ENCODE measurements at places on chromosomes 4 and X.

DNA sequence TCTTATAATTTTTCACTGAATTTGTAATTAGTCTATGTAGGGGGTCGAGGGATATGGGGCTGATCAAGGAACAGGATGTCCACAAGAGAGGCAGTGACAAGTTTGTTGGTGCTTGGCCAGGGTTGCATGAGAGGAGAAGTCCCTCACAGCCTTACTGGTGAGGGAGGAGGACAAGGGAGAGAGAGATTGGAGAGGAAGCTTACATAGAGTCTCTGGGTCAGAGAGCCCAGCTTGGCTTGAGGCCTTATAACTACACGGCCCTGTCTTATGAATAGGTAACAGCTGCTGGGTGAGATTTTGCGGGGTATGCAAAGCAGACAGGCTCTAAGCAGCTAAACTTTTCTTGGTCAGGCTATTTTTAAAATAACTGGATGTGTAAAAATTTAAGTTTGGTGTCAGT is 37.9 kb upstream of the OTUD4 start:
- peak; percentile 51 for ATAC-seq

DNA sequence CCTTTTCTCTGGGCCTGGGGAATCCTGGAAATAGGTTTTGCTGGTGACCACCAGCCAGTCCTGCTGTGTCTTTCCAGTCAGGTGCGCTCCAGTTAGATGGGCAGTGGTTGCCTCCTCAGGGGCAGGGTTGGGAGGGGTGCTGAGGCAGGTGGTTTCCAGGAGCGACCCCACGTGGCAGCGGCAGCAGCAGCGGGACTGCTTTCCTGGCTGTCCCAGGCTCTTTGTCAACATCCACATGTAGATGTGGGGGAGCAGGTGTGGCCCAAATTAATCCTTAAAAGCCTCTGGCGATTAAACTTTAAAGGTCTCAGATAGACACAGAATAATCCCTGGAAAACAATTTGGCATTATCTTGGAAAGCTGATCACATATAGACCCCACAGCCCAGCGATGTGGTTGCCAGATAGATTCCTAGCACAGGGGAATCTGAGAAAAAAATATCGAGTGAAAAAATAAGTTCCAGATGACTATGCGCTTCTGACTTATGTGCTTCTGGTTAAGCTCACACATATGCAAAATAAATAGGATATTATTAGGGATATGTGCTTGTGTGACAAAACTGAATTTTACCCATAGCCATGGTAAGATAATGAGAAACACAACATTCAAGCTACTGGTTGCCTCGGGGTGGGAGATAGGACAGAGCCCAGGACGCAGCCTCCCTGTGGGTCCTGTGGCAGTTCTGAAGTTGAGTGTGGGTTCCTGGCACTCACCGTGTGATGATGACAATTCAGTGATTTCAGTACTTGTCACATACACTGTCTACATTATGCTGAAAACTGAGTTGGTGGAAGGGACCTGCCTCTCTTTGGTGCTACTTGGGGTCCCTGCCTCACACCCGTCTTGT is 336.4 kb downstream of the ARHGAP10 start:
- no peak for ATAC-seq

DNA sequence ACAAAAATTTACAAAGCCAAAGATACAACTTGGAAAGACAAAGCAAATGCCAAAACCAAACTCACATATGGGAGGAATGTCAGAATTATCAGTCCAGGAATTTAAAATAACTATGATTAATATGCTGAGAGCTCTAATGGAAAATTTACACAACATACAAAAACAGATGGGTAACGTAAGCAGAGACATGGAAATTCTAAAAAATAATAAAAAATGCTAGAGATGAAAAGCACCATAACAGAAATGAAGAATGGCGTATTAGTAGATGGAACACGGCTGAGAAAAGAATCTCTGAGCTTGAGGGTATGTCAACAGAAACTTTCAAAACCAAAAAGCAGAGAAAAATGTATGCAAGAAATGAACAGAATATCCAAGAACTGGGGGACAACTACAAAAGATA is 4.1 kb upstream of the MANBA start:
- ATAC-seq, result no peak

GRCh38 chrX:31374786-31375185 is 302.9 kb upstream of the FTHL17 start:
- ATAC-seq, result no peak

- no peak for ATAC-seq
Measured at GRCh38 chr4:29927895-29928294, 792.3 kb upstream of the PCDH7 start.

DNA sequence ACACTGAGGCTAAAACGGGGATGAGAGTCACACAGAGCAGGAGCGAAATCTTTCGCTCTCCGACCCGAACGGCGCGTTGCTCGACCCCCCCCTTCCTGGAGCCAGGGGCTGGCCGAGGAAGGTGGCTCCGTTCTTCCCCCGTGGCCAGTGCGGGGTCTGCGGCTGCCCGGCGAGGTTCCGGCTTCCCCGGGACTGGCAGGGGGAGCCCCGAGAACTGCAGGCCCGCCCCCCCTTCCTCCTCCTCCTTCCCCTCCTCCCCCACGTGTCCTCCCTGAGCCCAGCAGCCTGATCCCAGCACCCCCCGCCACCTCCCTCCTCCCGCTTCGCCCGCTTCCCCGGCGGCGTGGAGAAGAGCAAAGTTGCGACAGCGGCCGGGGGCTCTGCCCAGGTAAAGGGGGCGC is 2.4 kb upstream of the BCORL1 start:
- ATAC-seq, result no peak

GRCh38 chr4:146267826-146268225 is 53.5 kb downstream of the REELD1 start:
- peak; percentile 67 for ATAC-seq

DNA sequence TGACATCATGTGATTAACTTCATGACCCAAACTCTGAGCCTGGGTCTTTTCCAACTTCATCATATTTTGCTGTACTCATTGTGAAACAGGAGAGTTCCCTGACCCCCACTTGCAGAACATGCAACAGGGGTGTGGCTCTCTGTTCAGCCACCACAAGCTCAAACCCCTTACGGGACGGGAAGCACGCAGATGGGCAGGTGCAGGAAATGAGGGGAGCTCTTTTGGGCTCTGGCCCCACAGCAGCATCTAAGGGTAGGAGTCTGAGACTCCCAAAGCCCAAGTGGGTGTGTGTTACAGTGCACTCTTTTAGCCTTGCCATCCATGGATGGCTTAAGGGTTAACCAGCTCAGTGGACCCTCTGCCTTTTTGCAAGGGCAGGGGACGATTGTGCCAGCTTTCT is 599.5 kb upstream of the SMIM31 start:
- ATAC-seq, result no peak

DNA sequence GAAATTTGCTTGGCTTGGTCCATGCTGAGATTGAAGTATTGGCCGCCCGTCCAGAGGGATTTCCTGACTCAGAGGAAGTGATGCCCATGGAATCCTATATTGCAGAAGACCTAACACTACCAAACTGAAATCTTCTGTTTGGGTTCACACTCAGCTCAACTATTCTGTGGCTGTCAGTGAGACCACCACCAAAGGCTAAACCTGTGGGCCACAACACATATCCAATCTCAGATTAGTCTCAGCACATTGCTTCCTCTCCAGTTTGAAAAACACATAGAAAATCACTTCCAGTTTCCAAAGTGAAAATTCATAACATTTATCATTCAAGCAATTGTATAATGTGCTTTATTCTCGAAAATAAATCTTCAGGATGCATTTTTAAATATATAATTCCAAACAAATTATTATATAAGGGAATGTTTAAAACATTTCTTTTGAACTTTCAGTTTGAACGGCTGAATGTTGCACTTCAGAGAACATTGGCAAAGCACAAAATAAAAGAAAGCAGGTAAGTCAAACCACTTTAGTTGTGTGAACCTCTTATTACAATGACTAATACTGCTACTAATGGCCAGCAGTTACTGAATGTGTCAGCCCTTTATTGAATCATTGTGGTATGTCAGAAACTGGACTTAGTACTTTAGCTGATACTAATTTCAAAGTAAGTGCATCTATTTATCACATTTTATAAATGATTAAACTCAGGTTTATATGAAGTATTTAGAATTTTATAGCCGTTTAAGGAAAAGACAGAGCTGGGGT is 37.0 kb downstream of the GUCY1A1 start:
- no peak for ATAC-seq

DNA sequence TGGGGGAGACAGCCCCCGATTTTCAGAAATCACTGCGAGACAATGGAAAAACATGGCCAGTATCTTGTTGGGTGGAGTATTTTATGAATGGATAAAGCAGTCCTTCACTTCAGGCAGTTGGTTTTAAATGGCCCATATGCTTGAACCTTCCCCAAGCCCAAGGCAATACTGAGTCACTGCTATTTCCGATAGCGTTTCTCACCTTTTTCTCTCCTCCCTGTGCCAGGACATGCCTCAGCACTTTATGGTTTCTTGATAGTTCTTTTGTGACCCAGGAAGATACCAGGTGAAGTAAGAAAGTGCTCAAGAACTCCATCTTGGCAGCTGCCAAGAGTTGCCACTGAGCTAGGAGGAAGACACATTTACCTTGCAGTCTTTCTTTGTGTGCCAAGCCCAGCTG is 26.8 kb upstream of the ESX1 start:
- no peak for ATAC-seq

DNA sequence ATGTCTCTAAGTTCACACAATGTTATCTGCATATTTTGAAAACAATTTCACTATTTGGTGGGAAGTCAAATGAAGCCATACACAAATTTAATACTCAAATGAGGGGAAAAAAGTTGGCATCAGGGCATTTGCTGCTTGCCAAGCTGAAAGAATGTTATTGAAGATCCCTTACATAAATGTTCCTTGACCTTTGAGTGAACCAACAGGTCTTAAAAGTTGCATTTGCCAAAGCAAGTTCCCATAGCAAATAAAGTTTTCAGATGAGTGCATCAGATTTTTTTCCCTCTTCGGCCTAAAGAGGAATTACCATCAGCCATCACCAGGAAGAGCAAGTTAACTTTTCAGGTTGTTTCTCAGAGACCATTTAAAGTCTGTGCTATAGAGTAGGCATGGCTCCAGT is 115.9 kb downstream of the COX18 start:
- no peak for ATAC-seq

GRCh38 chrX:16601885-16602284 is 48.1 kb upstream of the S100G start:
- ATAC-seq, result no peak

GRCh38 chr4:88457307-88458103 is 586 bp downstream of the HERC5 start:
- peak; percentile 70 for ATAC-seq

DNA sequence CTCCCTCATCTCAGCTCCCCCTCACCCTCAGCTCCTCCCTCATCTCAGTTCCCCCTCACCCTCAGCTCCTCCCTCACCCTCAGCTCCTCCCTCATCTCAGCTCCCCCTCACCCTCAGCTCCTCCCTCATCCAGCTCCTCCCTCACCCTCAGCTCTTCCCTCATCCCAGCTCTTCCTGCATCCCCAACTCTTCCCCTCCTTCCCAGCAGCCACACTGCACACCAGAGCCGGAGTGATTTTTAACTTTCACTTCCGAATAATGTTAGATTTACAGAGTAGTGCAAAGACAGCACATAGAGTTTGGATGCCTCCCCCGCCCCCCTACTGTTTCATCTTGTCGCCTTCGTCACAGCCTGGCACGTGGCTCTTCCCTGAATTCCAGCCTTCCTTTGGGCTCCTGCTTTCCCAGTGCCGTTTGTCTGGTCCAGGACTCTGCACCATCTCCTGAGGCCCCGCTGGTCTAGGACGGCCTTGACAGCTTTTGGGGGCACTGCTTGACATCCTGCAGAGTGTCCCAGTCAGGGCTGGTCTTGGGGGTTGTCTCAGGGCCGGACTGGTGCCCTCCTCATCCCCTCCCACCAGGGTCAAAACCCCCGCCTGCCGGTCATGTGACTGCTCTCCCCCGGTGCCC is 110.2 kb downstream of the FAM53A start:
- ATAC-seq, result no peak

DNA sequence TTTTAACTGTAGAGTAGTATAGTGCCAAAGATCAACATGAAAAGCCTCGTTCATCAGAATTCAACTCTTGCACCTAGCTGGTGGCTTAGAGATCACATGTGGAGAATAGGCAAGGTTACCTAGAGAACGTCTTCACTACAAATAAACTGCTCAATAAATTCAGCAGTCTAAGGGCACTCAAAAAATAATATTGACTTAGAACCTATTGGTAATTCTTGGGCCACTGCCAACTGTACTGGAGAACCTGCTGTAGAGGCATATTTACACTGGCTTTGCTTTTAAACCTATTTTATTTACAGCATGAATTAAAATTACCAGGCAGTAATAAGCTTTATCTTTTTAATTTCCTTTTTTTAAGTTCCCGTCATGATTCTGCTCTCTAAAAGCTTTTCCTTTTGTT is 343.7 kb downstream of the PDHA2 start:
- no peak for ATAC-seq

GRCh38 chr4:186787536-186787935 is 63.9 kb upstream of the FAT1 start:
- no peak for ATAC-seq

DNA sequence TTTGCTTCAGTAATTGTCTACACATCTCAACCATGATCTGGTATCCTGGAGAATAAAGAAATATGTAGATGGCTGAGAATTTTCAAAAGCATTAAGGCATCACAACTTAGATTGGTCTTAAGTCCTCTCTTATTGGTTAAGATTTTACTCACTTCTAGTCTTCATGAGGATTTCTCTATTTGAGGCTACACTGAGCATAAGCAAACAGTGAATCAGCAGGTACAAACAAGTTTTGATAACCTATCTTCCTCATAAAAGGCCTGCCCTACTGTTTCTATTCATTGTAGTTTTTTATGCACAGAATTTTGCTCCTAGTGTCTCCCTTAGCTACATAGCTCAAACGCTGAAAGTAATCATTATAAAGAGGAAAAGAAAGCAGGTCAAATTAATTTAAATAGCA is 460.7 kb upstream of the RPS6KA3 start:
- no peak for ATAC-seq

GRCh38 chr4:25650311-25650710 is 5.3 kb upstream of the SLC34A2 start:
- ATAC-seq, result no peak

- ATAC-seq, result no peak
Measured at GRCh38 chr4:113834298-113834697, 72.8 kb upstream of the CAMK2D start.

- ATAC-seq, result peak; percentile 74
Measured at GRCh38 chrX:150873616-150874015, 24.9 kb downstream of the CD99L2 start.

DNA sequence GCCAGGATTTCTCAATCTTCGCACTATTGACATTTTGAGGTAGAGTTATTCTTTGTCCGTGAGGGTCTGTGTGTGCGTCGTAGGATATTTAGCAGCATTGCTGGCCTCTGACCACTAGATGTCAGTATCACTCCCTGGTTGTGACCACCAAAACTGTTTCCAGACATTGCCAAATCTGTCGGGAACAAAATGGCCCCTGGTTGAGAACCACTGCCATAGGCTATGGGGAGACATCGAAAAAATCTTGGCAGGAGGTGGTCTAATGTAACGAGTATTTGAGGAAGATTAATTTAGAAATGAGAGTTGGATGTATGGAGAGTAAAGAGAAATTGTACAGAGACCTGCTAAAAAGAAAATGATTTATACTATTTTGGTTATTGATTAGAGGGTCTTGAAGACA is 108.4 kb downstream of the DOCK11 start:
- peak; percentile 77 for ATAC-seq

Measured in gastroesophageal sphincter (tissue), 4 donors.